B cell (primary cell): ENCODE measurements at places on chromosomes 5 and 9. TPM values are rescaled to one million over a fixed set of nuclear protein-coding genes. Genes with fewer than 3 reads are reported as not detected.

DNA sequence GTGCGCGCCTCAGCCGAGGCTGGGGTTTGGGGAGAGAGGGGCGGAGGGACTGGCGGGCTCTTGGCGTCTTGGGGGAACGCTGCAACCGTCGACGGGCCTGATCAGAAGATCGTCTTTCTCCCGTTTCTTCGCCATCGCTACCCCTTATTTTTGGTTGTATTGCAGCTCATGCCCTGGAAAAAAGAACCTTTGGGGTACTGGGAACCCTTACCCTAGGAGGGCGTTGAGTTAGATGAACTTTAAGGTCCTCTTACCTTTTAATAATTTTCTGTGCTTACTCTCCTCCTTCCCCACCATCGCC is 719 bp downstream of the PAIP2 start:
- H3K27me3 ChIP-seq, result no peaks in the 10 kb centered on the region
- peak overlapping the region; percentile 91 for H3K27ac ChIP-seq
- peak overlapping the region; percentile 98 for H3K4me3 ChIP-seq
- peaks cover 32% of the 10 kb centered on the region for H3K4me1 ChIP-seq
- peaks cover 2% of the 10 kb centered on the region for H3K36me3 ChIP-seq

Gene RFESD
- 1.9 and 3.0 TPM in 2 replicates for total RNA-seq

Gene SPINK5
- total RNA-seq, result not detected in 2 replicates

DNA sequence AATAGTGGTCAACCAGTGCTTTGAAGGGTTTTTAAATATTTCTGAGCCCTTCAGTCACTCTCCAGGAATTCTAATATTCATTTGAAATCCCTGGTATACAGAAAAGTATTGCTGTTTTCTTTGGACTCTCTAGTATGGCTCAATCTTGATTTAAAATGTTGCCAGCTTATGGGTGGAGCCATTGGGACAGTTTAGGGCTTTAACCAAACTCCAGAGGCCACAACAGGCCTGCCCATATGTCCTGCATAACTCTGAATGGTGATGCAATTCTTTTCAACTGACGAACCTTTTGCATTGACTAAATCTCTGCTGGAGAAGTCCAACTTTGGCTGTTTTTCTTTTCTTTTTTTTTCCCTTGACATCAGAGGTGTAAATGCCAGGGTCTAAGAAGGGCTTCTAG is 10.3 kb upstream of the ANKHD1 start:
- no peaks in the 10 kb centered on the region for H3K27me3 ChIP-seq
- no peak for DNase-seq
- no peak overlapping the region for H3K4me3 ChIP-seq
- no peaks in the 10 kb centered on the region for H3K36me3 ChIP-seq
- H3K4me1 ChIP-seq, result no peaks in the 10 kb centered on the region

Gene RASEF
- not detected in 2 replicates for total RNA-seq

Gene MARCOL
- total RNA-seq, result not detected in 2 replicates

DNA sequence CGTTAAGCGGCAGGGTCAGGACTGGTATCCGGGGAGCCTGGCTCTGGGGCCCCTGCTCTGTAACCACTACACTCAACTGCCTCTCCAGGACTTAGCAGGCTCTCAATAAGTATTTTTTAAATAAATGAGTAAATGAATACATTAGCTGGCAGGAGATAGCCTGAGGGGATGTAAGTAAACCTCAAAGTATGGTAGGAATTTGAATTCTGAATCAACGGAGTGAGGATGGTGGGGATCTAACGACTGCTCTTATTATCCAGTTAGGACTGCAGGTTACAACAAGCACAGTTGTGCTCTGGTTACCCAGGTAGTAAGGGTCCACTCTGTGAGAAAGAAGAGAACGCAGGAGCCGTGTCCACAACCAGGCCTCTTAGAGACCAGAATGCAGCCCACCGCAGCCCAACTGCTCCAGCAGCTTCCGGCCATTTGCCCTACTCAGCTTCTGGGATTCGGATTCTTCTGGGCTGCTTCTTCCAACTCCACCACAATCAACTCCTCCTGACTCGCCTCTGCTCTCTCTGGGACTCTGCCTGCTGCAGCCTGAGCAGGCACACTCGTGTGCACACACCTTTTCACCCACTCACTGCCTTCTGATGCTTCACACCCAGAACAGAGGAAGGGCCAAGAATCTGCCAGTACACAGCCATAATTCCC is 52.6 kb downstream of the MED27 start:
- DNase-seq, result no peak
- no peak overlapping the region for H3K4me3 ChIP-seq
- no peaks in the 10 kb centered on the region for H3K27me3 ChIP-seq

Gene PCDHA1
- not detected in 2 replicates for total RNA-seq

GRCh38 chr9:124559871-124560270 is 52.7 kb upstream of the NR5A1 start:
- H3K4me3 ChIP-seq, result no peak overlapping the region
- H3K27ac ChIP-seq, result no peak overlapping the region
- H3K36me3 ChIP-seq, result no peaks in the 10 kb centered on the region
- DNase-seq, result no peak

Gene TMOD1
- total RNA-seq, result 1.9 and 2.5 TPM in 2 replicates

GRCh38 chr5:15719784-15720183 is 219.8 kb downstream of the FBXL7 start:
- H3K27ac ChIP-seq, result no peak overlapping the region
- no peaks in the 10 kb centered on the region for H3K36me3 ChIP-seq
- H3K4me3 ChIP-seq, result no peak overlapping the region
- H3K27me3 ChIP-seq, result no peaks in the 10 kb centered on the region
- H3K4me1 ChIP-seq, result no peaks in the 10 kb centered on the region

- no peaks in the 10 kb centered on the region for H3K36me3 ChIP-seq
- peak within 1 kb of the TSS; percentile 58 for H3K4me3 ChIP-seq
- peak; percentile 62 for DNase-seq
- peaks cover 15% of the 10 kb centered on the region for H3K27me3 ChIP-seq
- no peak within 1 kb of the TSS for H3K27ac ChIP-seq
- H3K4me1 ChIP-seq, result peaks cover 9% of the 10 kb centered on the region
Observed at GRCh38 chr9:130444565-130445221, at the start of gene ASS1. TSS of gene ASS1 (plus strand) at chr9:130444961. CDS start at chr9:130452229, 7,268 bp downstream.

DNA sequence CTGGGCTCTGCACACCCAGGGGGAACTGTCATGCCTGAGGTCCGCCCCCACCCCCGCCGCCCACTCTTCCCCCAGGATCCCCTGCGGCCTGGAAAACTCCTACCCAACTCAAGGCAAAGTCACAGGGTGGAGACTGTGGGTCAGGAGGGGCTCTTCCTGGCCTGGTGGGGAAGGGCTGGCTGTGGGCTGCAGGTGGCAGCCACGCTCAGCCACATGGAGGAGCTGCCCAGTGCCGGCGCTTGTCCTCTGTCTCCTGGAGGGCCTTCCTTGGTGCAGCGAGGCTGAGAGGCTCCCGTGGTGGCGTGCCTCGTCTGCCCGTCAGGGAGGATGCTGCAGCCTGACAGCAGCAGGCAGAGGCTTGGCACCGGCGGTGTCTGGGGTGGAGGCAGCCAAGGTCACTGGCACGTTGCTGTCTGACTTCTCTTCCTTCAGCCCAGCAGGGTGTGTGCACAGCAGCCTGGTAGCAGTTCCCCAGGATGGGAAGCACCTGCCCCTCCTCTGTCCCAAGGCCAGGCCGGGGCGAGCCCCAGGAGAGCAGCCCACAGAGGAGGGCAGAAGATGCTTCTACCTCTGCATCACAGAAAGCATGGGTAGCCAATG is 78.1 kb downstream of the ADAMTS2 start:
- no peaks in the 10 kb centered on the region for H3K36me3 ChIP-seq
- H3K27ac ChIP-seq, result no peak overlapping the region
- H3K4me1 ChIP-seq, result no peaks in the 10 kb centered on the region
- no peak for DNase-seq

- no peak overlapping the region for H3K27ac ChIP-seq
- DNase-seq, result no peak
- H3K4me3 ChIP-seq, result no peak overlapping the region
- H3K4me1 ChIP-seq, result no peaks in the 10 kb centered on the region
Observed at GRCh38 chr9:38765101-38765500, 45.2 kb upstream of the FAM240B start.

DNA sequence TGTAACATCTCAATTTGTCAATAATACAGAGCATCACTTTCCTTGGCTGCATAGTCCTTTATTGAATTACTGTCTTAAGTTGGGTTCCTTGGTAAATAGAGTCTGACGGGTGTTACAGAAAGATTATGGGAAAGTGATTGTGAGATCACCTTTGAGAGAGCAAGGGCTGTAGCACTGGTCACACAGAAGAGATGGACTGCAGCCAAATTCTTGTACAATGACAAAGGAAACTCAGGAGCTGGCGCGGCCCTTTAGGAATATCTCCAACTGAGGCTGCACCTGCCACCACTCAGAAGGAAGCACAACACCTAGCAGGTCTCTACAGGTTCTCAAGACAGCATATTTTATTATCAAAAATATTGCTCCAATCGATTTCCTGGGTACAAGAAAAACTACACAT is 350.0 kb upstream of the ISL1 start:
- DNase-seq, result no peak
- no peak overlapping the region for H3K27ac ChIP-seq

Gene SLC36A2
- total RNA-seq, result not detected in 2 replicates

DNA sequence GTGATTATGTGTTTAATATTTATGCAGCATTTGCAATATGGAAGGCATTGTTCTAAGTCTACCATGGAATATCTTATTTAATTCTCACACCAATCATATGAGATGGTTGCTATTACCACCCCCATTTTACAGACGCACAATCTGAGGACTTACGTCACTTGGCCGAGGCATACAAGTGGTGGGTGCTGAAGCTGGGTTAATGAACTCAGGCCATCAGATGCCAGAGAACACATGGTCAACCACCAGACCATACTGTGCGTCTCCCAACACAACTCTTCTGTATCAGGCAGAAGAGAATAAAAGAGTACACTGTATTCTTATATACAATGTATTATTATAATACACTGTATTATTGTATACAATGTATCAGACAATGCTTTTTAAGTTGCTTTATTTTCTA is 59.5 kb downstream of the ZNF366 start:
- no peak overlapping the region for H3K4me3 ChIP-seq
- DNase-seq, result no peak
- H3K27me3 ChIP-seq, result no peaks in the 10 kb centered on the region

Gene AQP7
- total RNA-seq, result 0.49 TPM in 1 of 2 replicates, not detected in the other

GRCh38 chr5:127849408-127849807 is 146.2 kb downstream of the CCDC192 start:
- no peaks in the 10 kb centered on the region for H3K4me1 ChIP-seq
- H3K27me3 ChIP-seq, result no peaks in the 10 kb centered on the region
- no peaks in the 10 kb centered on the region for H3K36me3 ChIP-seq

DNA sequence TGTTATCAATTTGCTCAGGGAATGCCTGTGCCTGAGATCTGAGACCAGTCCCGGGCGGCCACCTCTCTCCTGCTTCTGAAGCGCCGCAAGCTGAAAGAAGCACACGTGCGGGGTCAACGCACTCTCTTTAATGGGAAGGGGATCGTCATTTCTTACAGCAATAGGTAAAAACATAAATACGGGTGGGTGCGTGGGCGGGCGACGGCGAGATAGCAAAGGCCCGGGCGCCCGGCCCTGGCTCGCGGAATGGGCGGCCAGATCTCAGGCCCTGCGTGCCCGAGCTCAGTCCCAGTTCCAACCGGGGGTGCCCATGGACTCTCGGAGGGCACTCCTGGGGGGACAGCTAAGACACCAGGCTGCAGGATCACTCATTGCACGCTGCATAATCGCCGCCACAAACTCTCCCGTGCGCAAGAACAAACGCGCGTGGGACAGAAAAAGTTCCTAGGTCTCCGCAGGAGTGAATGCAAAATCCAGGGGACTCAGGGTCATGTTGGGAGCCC is 3.0 kb downstream of the NKX2-5 start:
- DNase-seq, result peak; percentile 17
- H3K27ac ChIP-seq, result no peak overlapping the region
- H3K36me3 ChIP-seq, result no peaks in the 10 kb centered on the region
- peaks cover 15% of the 10 kb centered on the region for H3K27me3 ChIP-seq

DNA sequence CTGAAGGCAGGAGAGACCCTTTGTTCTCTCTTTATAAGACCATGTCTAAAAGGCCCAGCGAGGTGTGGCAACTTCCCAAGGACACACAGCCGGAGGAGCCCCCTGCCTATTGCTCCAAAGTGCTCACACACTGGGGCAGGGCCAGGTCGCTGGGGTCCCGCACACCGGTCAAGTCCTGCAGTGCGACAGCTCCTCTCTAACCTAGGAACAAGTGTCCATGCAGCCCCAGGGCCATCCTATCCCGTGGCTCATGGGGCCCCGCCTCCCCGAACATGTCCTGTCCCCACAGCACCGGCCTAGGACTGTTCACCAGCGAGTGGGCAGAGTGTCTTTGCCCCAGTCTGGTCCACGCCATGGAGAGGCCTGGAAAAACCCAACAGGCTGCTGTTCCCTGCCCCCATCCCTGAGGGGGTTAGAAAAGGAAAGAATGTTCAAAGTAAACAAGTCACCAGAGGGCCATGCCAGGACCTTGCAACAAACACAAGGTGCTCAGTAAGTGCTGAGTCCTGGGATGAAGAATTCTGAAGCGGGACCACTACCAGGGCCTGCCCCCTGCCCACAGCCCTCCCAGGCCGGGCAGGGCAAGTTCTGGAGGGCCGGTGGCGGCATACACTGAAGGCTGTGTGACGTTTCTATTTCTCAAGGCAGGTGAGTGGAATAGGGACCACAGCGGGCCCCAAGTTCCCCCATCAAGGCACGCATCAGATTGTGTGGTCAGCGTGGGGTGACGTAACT is 938 bp downstream of the NINJ1 start:
- H3K27me3 ChIP-seq, result no peaks in the 10 kb centered on the region
- peak overlapping the region; percentile 63 for H3K4me3 ChIP-seq
- peaks cover 20% of the 10 kb centered on the region for H3K4me1 ChIP-seq
- no peak overlapping the region for H3K27ac ChIP-seq
- DNase-seq, result peak; percentile 80

- no peaks in the 10 kb centered on the region for H3K36me3 ChIP-seq
- no peak overlapping the region for H3K27ac ChIP-seq
- no peaks in the 10 kb centered on the region for H3K4me1 ChIP-seq
- H3K4me3 ChIP-seq, result no peak overlapping the region
- no peaks in the 10 kb centered on the region for H3K27me3 ChIP-seq
- no peak for DNase-seq
Observed at GRCh38 chr5:31921852-31922305, 252.2 kb downstream of the GOLPH3 start.

Gene ADRB2
- 11.4 and 12.4 TPM in 2 replicates for total RNA-seq

DNA sequence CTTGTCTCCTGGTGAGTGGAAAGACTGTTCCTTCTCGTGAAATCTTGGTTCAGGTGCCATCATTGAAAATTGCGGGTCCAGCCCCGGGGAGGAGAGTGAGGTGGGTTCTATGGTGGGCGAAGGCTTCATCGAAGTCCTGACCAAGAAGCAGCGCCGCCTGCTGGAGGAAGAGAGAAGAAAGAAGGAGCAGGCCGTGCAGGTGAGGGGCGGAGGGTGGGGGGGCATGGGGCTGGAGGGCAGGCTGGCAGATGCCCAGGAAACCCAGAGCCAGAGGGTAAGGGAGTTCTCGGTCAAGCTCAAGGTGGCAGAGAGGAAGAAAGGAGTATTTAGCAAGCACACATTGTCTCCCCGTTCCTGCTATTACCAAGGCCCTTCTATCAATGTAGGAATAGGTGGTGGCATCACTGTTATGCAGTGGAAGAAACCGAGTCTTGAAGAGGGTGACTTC is 24.3 kb upstream of the POMT1 start:
- H3K27ac ChIP-seq, result no peak overlapping the region
- no peaks in the 10 kb centered on the region for H3K4me1 ChIP-seq
- DNase-seq, result peak; percentile 70
- no peak overlapping the region for H3K4me3 ChIP-seq

Gene ITGA1
- total RNA-seq, result 0.05 and 0.74 TPM in 2 replicates

Gene RASGRF2
- 0.24 and 0.37 TPM in 2 replicates for total RNA-seq

- no peaks in the 10 kb centered on the region for H3K27me3 ChIP-seq
- H3K4me3 ChIP-seq, result no peak overlapping the region
- no peak overlapping the region for H3K27ac ChIP-seq
Observed at GRCh38 chr9:68755752-68756151, 50.7 kb downstream of the PIP5K1B start.

Gene C5
- 9.4 and 10.4 TPM in 2 replicates for total RNA-seq

- H3K36me3 ChIP-seq, result no peaks in the 10 kb centered on the region
- no peaks in the 10 kb centered on the region for H3K4me1 ChIP-seq
- no peak overlapping the region for H3K27ac ChIP-seq
- H3K4me3 ChIP-seq, result no peak overlapping the region
Observed at GRCh38 chr5:19928562-19929421, 59.2 kb downstream of the CDH18 start.

Gene SLC25A2
- 3.4 and 3.6 TPM in 2 replicates for total RNA-seq
